HuH-7.5 (cell line): ENCODE measurements at places on chromosomes 11 and 22.

DNA sequence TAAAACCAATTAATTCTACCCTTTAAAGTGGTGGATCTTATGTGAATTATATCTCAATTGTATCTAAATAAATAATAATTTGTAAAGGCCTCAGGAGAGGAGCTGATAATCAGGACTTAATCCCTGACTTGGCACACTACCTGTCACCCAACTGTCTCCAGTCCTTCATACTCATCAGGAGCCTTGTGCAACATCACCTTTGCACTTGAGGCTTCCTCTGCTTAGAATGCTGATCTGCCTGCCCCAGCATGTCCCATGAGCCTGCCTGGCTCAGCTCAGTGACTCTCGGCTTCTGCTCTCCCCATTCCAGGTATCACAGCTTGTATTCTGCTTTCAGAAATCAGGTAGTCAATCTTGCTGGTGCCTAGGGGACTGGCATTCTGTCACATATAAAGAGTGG is 43.9 kb upstream of the PRODH start:
- no peak for DNase-seq

DNA sequence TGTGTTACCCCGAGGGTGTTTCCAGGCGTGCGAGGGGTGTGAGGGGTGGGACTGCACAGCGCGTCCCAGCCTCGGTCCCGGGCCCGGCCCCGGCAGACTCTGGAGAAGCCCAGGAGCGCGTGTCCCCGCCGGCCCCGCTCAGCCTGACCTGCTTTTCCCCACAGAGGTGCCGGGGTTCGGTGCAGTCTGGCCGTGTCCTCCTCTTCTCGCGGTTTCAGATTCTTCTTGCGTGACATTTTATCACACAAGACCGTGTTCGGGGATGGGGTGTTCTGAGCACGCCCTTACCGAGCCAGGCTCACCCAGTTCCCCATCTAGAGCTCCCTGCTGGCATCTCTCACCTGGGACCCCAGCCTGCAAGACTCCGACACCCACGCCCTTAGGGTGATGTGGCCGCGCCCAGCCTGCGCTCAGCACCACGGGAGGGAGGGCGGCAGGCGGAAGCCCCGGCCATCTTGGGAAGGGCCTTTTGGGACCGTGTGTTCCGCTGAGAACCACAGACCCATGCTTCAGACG is 775.6 kb downstream of the BRD1 start:
- DNase-seq, result no peak

- no peak for DNase-seq
Observed at GRCh38 chr22:35409783-35410662, 10.1 kb downstream of the MCM5 start.

- no peak for DNase-seq
Observed at GRCh38 chr11:10019906-10020682, 273.9 kb downstream of the SBF2 start.

GRCh38 chr11:129950101-129951091 is 52.2 kb downstream of the PRDM10 start:
- DNase-seq, result no peak

GRCh38 chr11:70063555-70063954 is 14.6 kb upstream of the ANO1 start:
- DNase-seq, result no peak

- DNase-seq, result no peak
Observed at GRCh38 chr11:6630632-6631291, 11.5 kb upstream of the TPP1 start.

GRCh38 chr11:16086229-16086819 is 270.0 kb downstream of the SOX6 start:
- DNase-seq, result no peak

- DNase-seq, result peak; percentile 31
Observed at GRCh38 chr11:107385361-107385981, 72.2 kb downstream of the CWF19L2 start.

- no peak for DNase-seq
Observed at GRCh38 chr11:102494216-102494615, 36.3 kb downstream of the MMP7 start.

- peak; percentile 96 for DNase-seq
Observed at GRCh38 chr22:50030297-50031188, 18.0 kb upstream of the IL17REL start.

GRCh38 chr11:1736447-1736992 is 13.9 kb downstream of the IFITM10 start:
- DNase-seq, result no peak

DNA sequence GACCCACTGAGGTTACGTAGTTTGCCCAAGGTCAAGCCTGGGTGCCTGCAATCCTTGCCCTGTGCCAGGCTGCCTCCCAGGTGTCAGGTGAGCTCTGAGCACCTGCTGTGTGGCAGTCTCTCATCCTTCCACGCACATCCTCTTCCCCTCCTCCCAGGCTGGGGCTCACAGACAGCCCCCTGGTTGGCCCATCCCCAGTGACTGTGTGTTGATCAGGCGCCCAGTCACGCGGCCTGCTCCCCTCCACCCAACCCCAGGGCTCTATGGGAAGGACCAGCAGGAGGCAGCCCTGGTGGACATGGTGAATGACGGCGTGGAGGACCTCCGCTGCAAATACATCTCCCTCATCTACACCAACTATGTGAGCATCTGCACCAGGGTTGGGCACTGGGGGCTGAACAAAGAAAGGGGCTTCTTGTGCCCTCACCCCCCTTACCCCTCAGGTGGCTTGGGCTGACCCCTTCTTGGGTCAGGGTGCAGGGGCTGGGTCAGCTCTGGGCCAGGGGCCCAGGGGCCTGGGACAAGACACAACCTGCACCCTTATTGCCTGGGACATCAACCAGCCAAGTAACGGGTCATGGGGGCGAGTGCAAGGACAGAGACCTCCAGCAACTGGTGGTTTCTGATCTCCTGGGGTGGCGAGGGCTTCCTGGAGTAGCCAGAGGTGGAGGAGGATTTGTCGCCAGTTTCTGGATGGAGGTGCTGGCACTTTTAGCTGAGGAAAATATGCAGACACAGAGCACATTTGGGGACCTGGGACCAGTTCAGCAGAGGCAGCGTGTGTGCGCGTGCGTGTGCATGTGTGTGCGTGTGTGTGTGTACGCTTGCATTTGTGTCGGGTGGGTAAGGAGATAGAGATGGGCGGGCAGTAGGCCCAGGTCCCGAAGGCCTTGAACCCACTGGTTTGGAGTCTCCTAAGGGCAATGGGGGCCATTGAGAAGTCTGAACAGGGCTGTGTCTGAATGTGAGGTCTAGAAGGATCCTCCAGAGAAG is 1.6 kb downstream of the GSTP1 start:
- DNase-seq, result no peak

DNA sequence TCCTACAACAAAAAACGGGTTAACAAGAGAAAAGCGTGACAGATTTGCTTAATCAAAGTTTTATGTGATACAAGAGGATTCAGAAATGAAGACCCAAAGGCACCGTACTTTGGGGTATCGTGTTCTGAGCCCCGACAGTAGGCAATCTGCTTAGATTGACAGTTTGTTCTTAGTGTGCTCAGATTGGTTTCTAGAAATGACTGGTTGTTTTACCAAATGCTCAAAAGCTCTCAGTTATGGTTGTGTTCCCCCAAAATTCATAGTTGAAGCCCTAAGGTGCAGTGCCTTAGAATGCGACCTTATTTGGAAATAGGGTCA is 102.7 kb downstream of the RASSF10 start:
- no peak for DNase-seq

GRCh38 chr11:132876239-132876638 is 656.1 kb downstream of the OPCML start:
- no peak for DNase-seq

DNA sequence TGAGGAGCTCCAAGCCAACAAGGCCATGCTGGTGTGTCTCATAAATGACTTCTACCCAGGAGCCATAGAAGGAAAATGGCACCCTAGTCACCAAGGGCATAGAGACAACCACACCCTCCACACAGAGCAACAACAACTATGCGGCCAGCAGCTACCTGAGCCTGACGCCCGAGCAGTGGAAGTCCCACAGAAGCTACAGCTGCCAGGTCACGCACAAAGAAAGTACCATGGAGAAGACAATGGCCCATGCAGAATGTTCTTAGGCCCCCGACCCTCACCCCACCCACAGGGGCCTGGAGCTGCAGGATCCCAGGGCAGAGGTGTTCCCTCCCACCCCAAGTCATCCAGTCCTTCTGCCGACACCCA is 28.0 kb downstream of the IGLL5 start:
- DNase-seq, result no peak

DNA sequence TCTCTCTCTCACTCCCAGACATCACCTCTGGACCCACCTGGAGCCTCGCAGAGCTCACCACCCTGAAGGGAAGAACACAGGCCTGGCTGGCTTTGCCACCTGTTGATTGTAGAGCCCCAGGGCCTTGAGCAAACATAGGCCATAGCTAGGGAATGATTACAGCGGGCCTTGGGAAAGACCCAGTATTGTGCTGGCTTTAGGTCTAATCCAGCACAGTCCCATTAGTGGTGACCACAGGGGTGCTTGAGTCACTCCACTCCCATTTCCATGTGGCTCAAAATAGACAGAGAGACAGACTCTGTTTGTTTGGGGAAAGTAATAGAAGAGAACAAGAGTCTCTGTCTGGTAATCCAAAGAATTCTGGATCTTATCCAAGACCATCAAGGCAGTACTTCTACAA is 42.7 kb upstream of the FAM181B start:
- DNase-seq, result no peak

GRCh38 chr22:31084811-31085492 is 3.8 kb downstream of the SMTN start:
- DNase-seq, result peak; percentile 37

DNA sequence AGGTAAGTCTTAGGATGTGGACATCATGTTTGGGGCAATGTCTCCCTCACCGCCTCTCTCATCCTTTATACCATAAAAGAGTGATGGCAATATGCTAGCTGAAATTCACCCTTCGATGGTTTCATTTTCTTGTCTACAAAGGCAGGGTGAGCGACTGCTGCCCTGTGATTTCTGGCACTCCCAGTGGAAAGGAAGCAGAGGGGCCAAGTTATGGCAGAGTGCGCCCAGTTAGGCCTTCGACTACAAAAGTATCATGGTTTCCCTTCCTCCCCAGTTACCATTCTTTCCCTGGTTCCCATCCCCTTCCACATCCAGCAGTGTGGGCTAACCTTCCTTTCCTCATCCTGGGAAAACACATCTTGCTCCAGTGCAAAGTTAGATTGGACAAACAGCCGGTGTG is 43.8 kb downstream of the SNX19 start:
- no peak for DNase-seq

- no peak for DNase-seq
Observed at GRCh38 chr11:82978422-82979099, 77.0 kb downstream of the DDIAS start.

DNA sequence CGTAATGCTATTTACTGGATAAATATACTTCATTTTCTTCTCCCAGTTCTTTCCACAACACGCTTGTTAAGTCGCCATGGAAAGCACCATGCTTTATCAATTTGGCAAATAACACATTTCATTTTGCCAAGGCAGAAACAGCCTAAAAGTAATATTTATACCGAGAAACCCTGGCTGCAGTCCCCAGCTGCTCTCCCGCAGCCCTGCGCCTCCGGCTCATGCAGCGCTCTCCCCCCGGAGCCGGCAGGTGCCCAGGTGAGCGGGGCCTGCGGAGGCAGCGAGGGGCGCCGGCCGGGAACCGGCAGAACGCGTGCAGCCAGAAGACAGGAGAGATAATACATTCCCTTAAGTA is 681 bp upstream of the ARHGEF12 start:
- DNase-seq, result peak; percentile 34

GRCh38 chr22:38566726-38567504 is 3.1 kb downstream of the DMC1 start:
- no peak for DNase-seq

DNA sequence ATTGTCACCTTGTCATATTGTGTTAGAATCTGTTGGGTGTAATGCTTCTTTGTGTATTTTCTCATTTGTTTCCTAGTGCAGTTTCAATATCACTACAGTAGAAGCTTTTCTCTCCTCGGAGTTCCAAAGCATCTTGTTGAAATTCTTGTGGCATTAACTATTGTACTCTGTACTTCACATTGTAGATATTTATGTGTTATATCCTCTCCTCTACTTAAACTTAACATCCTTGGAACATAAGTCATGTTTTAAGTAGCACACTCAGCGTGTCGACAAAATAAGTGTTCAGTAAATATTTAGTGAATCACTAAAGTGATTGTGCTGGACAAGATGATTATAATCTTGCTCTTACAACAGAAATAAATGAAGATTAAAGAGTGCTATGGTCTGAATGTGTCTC is 201.7 kb downstream of the ARHGAP42 start:
- DNase-seq, result no peak

DNA sequence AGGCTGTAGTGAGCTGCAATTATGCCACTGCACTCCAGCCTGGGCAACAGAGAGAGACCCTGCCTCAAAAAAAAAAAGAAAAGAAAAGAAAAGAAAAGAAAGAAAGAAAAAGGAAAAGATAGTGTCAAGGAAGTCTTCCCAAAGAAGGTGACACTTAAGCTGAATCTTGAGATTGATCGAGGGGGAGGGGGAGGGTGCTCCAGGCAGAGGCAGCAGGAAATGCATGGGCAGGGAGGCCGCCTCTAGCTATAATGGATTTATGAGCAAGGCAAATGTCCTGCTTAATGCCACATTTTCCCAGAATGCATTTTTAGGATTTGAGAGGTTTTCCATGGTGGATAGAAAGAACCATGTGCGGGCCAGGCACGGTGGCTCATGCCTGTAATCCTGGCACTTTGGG is 13.8 kb upstream of the DDB2 start:
- DNase-seq, result no peak
